ENCODE measurements at places on chromosomes 2 and 18.
A peak's percentile ranks its signal among the peaks of the same experiment; 100 is the strongest.

DNA sequence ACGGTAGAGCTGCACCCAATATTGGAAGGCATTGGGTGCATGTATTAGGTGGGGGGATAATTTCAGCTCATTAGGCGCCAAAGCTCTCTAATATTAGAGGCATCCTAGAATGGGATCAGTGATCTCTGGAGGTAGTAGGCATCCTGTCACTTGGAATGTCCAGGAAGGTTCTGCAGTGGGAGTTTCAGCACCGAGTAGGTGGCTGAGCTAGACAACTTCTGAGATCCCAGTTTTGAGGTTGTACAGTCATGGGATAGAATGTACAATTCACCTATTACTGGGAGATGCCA is 210.9 kb downstream of the MYCN start:
- DNase-seq: no peak

GRCh38 chr18:48019557-48020325 is 89.3 kb upstream of the SMAD2 start:
- no peak for DNase-seq

DNA sequence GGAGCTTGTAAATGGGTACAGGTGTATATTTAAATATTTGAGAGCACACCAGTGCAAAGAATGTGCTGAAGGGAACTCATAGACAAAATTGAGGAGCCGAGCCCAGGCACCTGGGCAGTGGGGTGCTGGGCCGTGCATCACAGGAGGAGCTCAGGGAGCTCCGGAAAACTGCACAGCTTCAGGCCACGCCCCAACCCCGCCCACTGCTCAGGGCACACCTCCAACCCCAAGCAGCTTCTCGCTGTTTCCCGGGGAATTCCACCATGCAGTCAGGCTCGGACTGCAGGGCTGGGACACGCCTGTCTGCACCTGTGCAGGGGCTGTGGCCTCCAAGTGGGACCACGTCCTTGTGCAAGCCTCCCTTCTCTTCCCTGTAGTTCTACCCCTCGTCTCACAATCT is 243.0 kb downstream of the HDAC4 start:
- DNase-seq: peak; percentile 81

DNA sequence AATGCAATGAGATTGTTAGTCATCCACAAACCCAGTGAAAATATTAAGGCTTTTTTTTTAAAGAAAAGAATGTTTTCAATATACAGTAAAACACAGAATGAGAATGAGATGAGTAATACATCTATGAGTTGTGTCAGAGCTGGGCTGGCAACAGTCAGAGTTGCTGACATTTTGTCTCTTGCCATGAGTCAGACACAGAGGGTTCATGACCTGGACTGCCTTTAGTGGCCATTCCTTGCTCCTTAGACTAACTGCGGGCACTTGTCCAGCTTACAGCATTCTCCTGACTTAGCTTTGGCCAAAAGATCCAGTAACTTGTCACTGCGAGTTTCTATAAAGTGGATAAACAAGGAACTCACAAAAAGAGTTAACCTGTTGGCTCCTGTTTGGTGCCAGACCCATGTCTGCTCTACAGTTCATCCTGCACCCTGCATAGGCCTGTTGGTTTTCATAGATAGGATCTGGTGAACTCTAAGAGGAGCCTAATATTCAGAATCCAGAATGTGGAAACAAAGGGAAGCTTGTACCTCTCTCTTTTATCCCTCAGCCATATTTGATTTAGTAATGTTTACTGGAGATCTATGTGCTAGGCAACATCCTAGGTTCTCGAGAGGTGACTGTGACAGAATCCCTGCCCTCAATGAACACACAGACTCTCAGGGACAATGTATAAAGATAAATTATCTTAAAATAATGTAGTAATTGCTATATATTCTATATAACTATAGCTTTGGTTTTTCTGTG is 391.5 kb upstream of the VWC2L start:
- DNase-seq: peak; percentile 59

GRCh38 chr2:54065411-54065810 is 50.0 kb upstream of the ACYP2 start:
- no peak for DNase-seq

DNA sequence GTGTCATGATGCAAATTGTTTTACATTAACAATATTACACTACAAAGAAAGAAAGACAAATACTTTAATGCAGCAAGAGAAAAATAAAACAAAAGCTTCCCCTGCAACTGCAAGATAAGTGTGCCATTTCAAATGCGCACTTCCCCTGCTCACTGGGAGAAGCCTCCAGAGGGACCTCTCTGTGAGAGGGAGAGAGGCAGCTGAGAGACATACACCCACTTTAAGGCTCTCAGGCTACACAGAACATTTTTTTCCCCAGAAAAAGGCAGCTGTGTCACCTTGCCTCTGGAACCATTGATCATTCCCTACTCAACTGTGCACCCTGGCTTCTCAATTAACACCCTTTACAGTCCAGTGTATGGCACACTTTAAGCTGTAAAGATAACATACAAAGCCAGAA is 75.2 kb downstream of the DPP4 start:
- DNase-seq: no peak

DNA sequence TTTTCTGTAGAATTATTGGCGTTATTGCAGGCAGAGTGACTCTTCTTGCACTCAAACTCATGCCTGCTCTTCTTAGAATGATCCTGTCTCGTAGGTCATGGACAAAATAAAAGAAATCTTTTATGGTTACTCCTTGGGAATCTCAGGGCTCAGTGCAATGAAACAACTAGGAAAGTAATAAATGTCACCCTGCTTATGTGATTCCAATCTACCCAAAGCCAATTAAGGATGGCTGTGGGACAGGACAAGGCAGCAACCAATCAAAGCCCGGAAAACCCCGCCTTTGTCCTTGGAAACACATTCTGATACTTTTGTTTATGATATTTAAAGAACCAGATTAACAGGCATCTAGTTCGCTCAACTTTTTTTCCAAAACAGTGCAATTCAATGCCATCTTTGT is 53.0 kb downstream of the GRB14 start:
- DNase-seq: no peak

DNA sequence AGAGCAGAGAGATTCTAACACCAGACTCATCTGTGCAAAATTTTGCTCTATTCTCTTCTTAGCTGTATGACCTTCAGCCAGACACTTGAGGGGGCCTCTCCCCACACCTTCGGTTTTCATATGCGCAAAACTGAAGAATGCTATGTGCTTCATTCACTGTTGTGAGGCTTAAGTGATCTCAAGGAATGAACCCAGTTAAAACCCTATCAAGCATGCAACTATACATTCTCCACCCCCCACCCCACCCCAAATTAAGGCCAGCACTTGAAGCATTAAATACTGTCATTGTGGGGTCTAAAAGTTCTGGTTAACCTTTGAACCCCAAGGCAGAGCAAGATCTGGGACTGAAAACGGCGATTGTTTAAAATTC is 10.0 kb downstream of the PCARE start:
- no peak for DNase-seq

DNA sequence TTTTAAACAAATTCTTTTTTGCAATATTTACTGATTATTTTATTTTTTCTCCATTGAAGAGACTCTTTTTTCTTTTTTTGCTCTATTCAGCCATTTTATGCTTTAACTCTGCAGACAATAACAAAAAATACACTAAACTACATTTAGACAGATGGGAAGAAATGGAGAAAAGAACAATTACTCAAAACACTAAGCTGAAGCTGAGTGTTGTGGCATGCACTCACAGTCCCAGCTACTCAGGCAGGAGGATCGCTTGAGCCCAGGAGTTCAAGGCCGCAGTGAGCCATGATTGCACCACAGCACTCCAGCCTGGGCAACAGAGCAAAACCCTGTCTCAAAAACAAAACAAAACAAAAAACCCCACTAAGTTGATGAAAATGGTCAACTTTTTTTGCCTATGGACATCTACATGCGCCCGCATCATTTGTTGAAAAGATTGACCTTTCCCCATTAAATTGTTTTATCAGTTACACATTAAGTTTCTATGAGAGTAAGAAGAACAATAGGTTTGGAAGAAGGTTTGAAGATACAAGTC is 43.0 kb downstream of the E2F6 start:
- no peak for DNase-seq

DNA sequence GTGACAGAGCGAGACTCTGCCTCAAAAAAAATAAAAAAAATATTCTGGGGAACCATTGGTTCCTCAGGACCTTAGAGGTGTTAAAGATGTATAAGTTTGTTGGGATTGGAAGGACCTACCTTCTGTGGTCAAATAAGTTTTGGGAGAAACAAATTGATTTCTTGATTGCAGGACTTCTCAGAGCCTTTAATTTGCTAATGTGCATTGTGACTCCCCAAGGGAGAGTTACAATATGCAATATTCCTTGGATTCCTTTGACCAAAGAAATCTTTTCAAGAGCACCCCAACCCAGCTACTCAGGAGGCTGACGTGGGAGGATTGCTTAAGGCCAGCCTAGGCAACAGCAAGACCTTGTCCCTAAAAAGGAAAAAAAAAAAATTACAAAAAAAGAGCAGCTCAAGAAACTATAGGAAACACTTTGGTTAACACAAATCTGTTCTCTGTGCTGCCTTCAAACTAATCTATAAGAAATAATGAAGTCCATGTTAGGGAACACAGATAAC is 6.5 kb downstream of the NAGK start:
- DNase-seq: no peak

- DNase-seq: peak; percentile 5
These were observed 569 bp downstream of the TMX3 start for GRCh38 chr18:68714366-68714711.

- no peak for DNase-seq
These were observed 16.9 kb upstream of the MREG start for GRCh38 chr2:216030216-216030615.

- no peak for DNase-seq
These were observed 29.4 kb upstream of the DYSF start for GRCh38 chr2:71423817-71424420.

GRCh38 chr2:59195851-59196250 is 954.7 kb upstream of the FANCL start:
- no peak for DNase-seq

GRCh38 chr2:182452456-182452990 is 25.7 kb upstream of the PDE1A start:
- no peak for DNase-seq

DNA sequence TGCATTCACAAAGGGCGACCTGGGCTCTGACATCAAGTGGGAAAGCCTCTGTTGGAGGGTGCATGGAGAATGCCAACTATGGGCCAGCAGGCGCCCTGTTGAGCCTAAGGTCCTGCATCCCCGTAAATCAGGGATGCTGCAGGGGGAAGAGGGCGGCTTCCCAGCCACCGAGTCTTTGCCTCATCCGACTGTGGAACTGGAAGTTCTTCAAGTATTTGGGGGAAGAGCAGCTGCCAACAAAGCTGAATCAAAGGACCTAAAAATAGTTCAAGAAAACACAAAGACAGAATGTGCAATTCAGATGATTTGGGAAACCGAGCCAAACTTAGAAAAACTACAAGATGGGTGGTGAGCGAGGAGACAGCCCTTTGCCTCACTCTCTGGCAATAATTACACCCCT is 281.1 kb upstream of the MGAT5 start:
- DNase-seq: no peak

DNA sequence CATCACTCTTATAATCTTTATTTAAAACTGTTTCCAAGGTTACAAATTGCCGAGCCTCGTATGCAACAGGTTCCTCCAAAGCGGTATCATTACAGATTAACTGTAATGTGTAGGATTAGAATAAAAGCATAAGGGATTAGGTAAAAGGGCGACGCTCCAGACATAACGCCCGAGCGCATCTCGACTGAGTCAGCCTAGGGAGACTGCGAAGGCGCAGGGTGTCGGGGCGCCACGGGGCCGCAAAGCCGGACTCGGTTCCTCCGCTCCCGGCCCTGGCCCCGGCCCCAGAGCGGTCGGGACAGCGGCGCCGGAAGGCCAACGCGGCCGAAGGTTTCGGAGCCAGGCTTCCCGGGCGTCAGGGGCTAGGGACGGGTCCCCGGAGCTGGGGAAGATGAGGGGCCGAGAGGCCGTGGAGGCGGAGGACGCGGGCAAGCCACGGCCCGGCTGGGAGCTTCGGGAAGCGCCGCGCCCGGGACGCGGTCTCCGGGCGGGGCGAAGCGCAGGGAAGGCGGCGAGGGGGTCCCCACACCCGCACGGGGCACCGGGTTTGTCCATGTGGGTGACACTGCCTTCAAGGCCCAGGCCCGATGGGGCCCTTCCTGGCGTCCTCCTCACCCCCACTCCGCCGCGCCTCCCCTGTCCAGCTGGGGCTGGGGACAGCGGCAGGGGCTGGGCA is 12.9 kb upstream of the SIX3 start:
- DNase-seq: no peak

- DNase-seq: no peak
These were observed 161.0 kb downstream of the TWIST2 start for GRCh38 chr2:239008677-239009588.

- DNase-seq: no peak
These were observed 137.0 kb upstream of the NCKAP5 start for GRCh38 chr2:133705287-133705686.

DNA sequence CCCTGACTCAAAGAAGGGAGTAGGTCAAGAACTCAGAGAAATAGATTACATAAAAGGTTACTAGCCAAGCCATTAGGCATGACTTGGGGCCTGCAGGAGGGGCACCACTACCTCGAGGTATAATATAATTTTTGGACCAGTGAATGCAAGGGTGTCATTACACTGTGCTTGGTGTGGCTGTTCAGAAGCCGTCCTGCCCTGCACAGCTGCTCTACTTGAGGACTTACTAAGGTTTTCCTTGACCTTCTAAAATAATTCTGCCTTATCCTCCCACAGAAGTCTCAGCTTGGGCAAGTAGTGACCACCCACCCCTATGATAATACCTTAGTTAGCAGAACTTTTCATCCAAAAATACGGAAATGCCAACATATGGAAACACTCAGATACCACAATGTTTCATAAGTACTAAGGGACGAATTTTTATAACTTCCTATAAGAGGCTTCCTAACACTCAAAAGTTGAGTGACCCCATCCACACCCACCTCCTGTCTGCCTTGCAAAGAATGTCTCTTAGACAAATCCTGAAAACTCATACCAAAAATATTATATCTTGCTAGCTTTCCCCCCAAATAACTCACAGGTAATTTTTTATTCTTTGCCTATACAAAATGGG is 17.7 kb upstream of the ATG16L1 start:
- DNase-seq: no peak

GRCh38 chr2:99096728-99097127 is 44.8 kb upstream of the C2orf15 start:
- DNase-seq: no peak

DNA sequence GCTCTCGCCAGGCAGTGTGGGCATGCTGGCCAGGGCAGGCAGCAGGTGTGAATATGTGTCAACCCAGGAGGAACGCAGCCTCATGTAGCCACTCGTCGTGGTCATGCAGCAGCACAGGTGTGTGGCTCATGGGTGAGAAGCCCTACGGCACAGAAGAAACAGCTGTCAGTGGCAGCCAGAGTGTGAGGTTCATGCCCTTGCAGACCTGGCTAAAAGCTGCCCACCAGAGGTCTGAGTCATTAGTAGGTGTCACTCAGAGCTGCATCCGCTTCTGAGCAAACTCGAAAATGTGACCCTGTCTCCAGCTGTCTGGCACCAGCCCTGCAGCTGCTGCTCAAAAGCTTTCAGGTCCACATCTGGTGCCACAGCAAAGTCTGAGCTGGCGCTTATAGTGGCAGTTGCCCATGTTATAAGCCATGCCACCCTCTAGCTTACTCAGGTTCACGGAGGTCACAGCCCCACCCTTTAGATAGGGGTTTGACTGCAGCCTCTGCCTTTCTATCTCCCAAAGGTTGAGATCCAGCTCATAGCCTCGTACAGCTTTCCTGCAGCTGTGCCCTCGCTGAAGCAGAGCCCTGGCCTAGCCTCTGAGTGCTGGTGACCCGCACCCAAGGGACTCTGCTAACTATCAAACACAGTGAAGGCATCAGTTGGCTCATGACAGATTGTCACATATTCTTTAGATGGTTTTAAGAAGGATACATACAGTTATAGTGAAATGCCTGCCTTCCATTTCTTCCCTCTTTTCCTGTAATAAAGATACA is 195.0 kb downstream of the CCDC102B start:
- no peak for DNase-seq

- no peak for DNase-seq
These were observed 163.9 kb downstream of the COL4A4 start for GRCh38 chr2:227000123-227000522.

Data from Calu3 (cell line).